ENCODE measurements at places on chromosomes 1 and 21.

DNA sequence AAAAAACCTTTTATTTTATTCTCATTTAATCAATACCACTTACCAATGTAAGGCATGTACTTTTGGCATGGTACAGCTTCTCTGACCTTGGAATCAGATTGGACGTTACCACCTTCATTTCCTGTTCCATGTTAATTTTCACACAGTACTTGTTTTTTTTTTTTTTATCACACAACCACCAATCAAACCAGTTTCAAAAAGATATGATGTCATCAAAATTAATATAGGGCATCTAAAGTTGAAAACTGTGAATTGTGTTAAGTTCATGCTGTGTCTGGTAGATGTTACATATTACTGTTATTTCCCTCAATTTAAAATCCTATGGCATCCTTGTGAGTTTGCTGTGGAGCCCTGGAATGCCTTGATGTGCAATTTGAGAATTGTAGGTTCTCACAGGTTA, 85.1 kb downstream of the NPHS2 start:
- no peak for DNase-seq

DNA sequence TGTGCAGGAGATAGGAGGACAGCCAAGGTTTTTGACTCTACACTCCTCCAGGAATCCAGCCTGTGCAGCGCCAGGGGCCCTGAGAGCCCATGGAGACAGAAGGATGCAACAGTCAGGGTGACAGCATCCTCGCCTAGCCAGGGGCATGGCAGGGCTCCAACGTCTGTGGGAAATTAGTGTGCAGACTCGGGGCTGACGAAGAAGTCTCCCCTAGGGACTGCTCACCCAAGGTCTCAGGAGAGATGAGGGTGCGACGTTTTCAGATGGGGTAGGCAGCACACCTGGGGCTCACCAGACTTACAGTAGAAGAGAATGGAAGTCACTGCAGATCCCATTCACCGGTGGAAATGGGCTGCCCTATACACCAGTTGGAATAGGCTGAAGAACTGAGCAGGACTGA, 241.7 kb downstream of the SETD4 start:
- DNase-seq = no peak

GRCh38 chr1:58155418-58156123, 391.0 kb downstream of the OMA1 start:
- no peak for DNase-seq

- no peak for DNase-seq
These were observed 269.4 kb downstream of the RWDD3 start for GRCh38 chr1:95503278-95504030.

- no peak for DNase-seq
These were observed 240.7 kb upstream of the C1orf174 start for GRCh38 chr1:4140821-4141220.

DNA sequence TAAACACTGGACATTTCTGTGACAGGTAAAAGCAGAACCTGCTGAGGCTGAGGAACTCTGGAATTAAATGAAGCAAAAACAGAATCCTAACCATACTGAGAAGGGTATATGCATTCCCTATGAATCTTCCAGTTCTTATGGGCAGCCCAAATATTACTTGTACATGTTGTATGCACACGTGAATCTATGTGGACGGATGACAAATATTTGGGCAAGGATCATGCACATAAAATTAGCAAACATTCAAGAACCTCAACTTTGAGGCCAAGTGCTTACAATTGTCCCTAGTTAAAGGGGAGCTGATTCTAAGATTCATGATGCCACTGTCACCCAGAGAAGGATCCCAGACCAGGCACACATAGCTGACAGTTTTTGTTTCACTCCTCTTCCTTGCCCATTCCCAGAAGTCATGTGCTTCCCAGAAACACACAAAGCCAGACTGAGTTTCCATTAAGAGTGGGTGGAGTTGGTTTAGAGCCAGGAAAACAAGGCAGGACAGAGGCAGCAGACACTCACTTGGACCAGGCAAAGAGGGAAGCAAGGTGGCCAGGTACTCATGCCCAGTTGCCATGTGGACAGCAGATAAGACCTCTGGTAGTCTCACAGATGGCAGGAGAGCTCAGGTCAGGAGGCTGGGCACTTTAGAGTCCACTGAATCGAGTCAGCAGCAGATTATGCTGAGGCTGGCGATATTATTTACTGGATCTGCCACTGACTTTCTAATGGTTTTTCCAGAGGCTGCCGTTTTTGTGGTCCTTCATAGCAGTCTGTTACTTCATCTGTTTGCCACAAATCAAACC, 25.6 kb downstream of the AK2 start:
- DNase-seq = no peak

- DNase-seq = no peak
These were observed 60.0 kb downstream of the INTS7 start for GRCh38 chr1:211975152-211975941.

- DNase-seq = no peak
These were observed 13.7 kb downstream of the RNF223 start for GRCh38 chr1:1060281-1061000.

- no peak for DNase-seq
These were observed 27.1 kb downstream of the STK40 start for GRCh38 chr1:36358514-36359084.

GRCh38 chr1:181551249-181551648, 67.9 kb downstream of the CACNA1E start:
- DNase-seq = no peak

DNA sequence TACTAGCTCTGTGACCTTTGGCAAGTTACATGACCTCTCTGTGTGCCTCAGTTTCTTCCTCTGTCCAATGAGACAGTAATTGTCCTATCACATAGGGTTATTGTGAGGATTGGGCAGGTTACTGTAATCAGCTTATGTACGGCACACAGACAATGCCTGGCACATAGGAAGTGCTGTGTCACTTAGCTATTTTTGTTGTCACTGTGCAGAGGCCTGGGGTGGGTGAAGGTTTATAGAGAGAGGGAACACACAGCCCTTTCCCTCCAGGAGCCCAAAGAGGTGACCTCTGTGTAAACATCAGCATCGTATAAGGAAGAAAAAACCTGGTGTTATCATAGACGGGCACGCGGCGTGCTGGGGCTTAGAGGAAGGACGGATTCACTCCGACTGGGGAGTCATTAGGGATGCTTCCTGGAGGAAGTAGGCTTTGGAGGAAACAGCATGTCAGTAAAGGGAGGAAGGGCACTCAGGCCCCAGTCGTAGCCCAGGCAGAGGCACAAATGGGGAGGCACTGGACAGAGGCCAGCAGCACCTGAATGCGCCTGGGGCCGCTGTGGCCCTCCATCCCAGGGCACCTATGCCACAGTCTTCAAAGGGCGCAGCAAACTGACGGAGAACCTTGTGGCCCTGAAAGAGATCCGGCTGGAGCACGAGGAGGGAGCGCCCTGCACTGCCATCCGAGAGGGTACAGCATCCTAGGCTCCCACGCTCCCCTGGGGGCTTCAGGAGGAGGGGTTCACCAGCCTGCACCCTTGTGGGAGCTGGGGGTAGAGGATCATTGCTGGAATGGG, 21.2 kb downstream of the CDK18 start:
- DNase-seq = no peak

GRCh38 chr1:68147534-68148171, 84.7 kb downstream of the WLS start:
- DNase-seq = no peak

DNA sequence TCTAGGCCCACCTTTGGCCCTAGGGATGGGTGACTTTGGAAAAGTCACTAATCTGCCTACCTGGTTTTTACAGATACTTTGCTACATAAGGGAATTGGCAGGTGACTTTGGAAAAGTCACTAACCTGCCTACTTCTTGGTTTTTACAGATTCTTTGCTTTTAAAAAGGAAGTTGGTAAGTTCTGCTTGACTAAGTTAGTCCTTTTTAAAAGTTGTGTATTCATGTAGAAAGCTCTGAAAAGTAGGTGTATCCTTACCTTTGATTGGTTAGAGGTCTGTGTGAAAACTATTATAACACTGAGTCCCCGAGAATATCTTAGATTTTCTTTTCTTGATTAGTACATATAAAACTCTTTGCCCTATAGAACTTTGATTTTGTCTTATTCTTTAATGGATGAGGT, 12.4 kb downstream of the ATF6 start:
- no peak for DNase-seq

DNA sequence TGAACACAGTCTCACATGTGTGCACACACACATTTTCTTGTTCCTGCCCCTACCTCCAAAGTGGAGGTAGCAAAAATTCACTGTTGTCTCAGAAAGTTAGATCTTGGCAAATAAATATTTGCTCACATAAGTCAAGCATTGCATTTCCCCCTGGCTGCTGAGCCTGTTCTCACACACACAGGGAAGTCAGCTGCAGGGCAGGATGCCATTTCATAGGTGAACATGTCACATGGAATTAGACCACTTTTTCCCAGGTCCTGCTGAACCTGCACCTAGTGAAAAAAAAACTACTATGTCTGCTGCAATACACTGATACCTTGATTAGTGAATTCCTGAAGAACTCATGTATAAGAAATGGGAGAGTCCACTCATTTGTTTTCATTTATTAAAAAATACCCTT, 5.3 kb upstream of the CD55 start:
- DNase-seq = no peak

DNA sequence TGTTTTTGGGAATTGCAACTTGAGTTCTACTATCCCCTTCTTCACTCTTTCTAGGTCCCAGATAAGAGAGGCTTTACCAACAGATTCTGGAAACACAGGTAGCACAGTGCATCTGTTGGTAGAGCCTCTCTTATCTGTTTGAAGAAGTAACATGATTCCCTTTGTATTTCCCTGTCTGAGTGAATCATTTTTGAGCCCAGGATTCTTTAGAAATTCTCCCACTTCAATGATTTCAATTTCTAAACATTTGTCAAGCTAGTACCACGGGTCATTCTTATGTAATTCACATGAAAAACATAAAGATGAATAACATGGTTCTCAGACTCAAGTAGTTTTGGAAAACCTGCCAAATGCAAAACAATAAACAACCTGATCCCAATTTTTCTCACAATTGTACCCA, 72.0 kb upstream of the DUSP10 start:
- no peak for DNase-seq

GRCh38 chr1:228005511-228006033, 1.2 kb upstream of the WNT3A start:
- no peak for DNase-seq

Data from HTR-8/SVneo (cell line).